Fibroblast of skin of abdomen (primary cell): ENCODE measurements at places on chromosomes 16 and 17.
A peak's percentile ranks its signal among the peaks of the same experiment; 100 is the strongest.

- DNase-seq = no peak
Measured at GRCh38 chr17:64148017-64148631, 18.2 kb upstream of the ERN1 start.

GRCh38 chr17:9811537-9811936 is 10.3 kb downstream of the GSG1L2 start:
- DNase-seq = no peak

DNA sequence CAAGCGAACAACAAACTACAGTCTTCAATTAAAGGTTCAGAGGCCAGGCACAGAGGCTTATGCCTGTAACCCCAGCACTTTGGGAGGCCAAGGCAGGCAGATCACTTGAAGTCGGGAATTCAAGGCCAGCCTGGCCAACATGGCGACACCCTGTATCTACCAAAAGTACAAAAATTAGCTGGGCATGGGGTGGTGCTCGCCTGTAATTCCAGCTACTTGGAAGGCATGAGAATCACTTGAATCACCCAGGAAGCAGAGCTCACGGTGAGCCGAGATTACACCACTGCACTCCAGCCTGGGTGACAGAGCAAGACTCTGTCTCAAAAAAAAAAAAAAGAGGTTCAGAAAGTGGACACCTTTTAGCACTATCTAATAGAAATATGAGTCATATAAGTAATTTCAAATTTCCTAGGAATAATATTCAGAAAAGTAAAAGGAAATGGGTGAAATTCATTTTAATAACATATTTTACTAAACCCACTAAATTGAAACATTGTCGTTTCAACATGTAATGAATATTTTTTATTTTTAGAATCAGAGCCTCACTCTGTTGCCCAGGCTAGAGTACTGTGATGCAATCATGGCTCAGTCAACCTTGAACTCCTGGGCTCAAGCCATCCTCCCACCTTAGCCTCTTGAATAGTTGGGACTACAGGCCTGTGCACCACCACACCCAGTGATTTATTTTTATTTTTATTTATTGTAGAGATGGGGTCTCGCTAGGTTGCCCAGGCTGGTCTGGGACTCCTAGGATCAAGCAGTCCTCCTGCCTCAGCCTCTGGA is 15.2 kb upstream of the MARCHF10 start:
- no peak for DNase-seq

GRCh38 chr16:29840240-29840639 is 20.0 kb downstream of the MVP start:
- DNase-seq = no peak

- no peak for DNase-seq
Measured at GRCh38 chr16:23595246-23595950, 718 bp downstream of the NDUFAB1 start.

DNA sequence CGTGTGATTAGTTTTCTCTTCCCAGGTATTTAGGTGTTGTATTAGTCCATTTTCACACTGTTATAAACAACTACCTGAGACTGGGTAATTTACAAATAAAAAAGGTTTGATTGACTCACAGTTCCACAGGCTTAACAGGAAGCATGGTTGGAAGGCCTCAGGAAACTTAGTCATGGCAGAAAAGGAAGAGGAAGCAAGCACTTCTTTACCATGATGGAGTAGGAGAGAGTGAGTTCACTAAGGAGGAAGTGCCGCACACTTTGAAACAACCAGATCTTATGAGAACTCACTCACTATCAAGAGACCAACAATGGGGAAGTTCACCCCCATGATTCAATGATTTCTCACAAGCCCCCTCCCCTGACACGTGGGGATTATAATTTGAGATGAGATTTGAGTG is 1343.7 kb upstream of the GOT2 start:
- DNase-seq = no peak

GRCh38 chr17:1920948-1921351 is 91.1 kb downstream of the RPA1 start:
- no peak for DNase-seq

GRCh38 chr16:81311762-81312161 is 3.0 kb upstream of the GAN start:
- no peak for DNase-seq

DNA sequence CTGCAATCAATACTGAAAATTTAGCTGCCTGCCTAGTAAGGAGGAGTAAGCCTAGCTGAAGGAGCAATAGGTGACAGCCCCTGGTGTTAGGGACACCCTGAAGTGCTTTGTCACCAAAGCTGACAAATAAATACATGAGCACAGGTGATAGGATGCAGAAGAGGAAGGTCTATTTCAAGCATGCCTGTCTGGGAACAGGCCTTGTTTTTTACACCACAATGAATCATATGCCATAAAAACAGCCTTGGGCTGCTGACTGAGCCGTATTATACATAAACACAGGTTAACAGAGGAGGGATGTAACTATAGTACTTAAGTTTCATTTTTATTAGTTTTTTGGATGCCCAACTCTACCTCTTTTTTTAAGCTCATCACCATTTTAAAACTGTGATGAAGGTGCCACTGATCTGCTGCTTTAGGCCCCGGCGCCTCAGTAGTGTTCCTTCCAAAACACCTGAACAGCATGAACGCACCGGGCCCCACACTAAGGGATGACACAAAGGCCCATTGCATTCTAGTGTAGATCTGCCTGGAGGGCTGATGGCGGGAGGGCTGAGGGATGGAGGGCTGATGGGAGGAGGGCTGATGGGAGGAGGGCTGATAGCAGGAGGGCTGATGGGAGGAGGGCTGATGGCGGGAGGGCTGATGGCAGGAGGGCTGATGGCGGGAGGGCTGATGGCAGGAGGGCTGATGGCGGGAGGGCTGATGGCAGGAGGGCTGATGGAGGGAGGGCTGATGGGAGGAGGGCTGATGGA is 150.3 kb downstream of the AATF start:
- no peak for DNase-seq

GRCh38 chr17:7885367-7886226 is 3.0 kb upstream of the CHD3 start:
- DNase-seq = peak; percentile 57

DNA sequence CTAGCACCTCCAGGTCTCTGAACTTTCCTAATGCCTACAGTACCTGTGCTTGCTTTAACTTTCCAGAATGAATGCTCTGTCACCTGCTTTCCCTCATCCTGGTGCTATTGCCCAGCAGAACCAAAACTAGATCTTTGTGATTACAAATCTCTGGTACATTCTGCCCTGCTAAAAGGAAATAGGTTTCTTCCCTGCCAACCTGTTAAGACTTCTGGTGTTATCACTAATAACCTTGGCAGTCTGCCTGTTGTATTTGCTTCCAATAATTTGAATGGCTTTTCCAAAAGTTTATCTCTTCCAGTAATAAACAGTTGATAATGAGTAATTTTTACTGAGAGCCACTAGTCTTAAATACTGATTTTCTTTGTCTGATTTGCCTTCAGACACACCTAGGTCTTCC is 15.4 kb downstream of the PDZD9 start:
- no peak for DNase-seq

DNA sequence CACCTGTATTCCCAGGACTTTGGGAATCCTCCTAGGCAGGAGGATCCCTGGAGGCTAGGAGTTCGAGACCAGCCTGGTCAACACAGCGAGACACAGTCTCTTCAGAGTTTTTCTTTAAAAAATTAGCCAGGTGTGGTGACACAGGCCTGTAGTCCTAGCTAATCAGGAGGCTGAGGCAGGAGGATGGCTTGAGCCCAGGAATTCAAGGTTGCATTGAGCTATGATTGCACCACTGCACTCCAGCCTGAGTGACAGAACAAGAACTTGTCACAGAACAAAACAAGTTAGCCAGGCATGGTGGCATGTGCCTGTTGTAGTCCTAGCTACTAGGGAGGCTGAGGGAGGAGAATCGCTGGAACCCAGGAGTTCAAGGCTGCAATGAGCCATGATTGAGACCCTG is 24.8 kb downstream of the ANKRD40 start:
- no peak for DNase-seq
